NCI-H187 (cell line): ENCODE measurements at places on chromosomes 7 and 10.

- no peak for DNase-seq
Measured at GRCh38 chr10:15236340-15236739, 67.8 kb upstream of the NMT2 start.

- no peak for DNase-seq
Measured at GRCh38 chr7:29853072-29853471, 46.8 kb downstream of the WIPF3 start.

DNA sequence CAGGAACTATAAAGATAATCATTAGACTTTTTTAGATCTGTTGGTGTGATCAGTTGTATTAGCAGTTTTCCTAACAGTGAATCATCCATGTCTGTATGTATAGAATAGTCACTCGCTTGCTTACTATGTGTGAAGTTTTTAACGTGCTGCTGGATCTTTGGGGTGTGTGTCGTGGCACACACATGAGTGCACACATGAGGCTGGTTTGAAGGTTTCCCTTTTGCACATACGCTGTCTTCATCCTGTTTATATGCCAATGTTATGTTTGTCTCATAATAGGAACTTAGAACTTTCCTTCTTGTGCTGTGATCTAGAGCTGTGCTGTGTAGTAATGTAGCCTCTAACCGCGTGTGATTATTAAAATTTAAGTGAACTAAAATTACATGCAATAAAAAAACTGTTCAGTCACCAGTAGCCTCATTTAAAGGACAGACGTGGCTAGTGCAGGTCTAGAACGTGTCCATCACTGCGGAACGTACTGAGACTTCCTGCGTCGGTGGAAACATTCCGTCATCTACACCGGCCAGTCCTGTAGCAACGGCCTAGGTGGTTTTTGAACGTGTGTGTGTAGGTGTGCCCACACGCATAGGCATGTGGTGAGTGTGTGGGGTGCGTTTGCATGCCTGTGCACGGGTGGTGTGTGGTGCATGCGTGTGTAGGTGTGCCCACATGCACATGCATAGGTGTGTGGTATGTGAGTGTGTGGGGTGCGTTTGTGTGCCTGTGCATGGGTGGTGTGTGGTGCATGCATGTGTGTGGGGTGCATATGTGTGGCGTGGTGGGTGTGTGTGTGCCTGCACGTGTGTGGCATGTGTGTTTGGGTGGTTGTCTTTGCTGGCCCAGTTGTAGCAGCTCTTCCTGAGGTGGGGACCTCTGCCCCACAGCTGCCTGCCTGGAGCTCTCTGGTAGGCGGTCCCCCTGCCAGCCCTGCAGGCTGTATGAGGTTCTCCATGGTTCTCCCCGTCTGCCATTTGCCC, 56.6 kb downstream of the INPP5A start:
- DNase-seq: no peak

DNA sequence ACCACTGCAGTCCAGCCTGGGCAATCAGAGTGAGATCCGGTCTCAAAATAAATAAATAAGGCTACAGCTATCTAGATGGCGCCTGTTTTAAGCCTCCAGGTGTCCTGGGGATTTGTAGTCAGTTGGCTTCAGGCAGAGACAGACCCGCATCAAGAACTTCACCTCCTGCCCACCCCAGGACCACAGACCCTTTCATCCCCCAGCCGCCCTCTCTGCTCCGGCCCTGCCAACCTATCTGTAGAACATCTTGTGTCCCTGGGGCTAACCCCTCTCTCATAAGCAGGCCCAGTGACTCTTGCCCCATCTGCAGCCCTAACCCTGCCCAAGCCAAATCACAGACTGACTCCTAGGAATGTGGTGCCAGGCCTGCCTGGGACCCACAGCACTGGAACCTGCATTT, 17.9 kb downstream of the PDIA4 start:
- DNase-seq: no peak

GRCh38 chr10:89419548-89419947, 5.2 kb downstream of the IFIT5 start:
- DNase-seq: no peak

- no peak for DNase-seq
Measured at GRCh38 chr7:8042796-8043535, 74.4 kb downstream of the GLCCI1 start.

DNA sequence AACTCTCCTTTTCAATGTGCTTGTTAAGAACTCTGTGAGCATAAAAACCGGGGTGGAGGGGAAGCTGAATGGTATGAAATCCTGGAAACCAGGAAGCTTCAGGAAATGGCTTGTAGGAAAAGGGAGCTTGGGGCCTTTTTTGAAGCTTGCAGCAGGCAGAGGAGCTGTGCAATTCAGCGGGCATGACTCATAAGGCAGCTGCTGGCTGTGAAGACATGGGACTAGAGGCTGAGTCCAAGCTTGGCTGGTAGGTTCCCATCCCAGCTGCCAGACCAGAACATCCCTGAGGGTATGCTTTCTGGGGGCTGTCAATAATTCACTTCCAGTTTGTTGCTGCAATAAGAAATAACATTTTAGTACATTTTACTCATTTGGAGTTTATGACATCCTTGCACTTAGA, 36.8 kb upstream of the CDC14C start:
- DNase-seq: no peak

DNA sequence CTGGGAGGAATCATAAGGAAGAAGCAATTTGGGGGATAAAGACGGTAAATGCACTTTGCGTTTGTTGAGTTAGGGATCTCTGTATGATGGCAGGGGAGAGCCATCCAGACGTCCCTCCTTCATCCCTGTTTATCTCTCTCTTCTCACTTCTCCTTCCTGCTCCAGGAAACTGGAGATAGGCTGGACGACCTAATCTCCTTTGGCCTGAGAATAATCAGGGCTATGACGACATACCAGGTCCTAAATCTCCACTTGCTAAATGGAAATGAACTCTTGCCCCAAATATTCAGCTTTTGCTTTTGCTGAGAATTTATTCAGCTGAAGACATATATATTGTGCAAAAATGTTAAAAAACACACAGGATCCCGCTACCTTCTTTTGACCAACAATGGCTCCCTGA, 182.9 kb upstream of the INHBA start:
- DNase-seq: no peak

- DNase-seq: no peak
Measured at GRCh38 chr7:154912871-154913637, 89.9 kb downstream of the PAXIP1 start.

- no peak for DNase-seq
Measured at GRCh38 chr10:112873541-112873940, 76.5 kb upstream of the TCF7L2 start.
